ENCODE measurements at places on chromosomes 16 and 17. TPM values are rescaled to one million over a fixed set of nuclear protein-coding genes. Genes with fewer than 3 reads are reported as not detected.
A peak's percentile ranks its signal among the peaks of the same experiment; 100 is the strongest.

- peaks cover 44% of the 10 kb centered on the region for H3K36me3 ChIP-seq
- no peak for DNase-seq
- H3K27ac ChIP-seq, result no peak overlapping the region
Measured at GRCh38 chr17:37088913-37089312, 140.2 kb downstream of the AATF start.

- H3K27me3 ChIP-seq, result no peaks in the 10 kb centered on the region
- H3K36me3 ChIP-seq, result no peaks in the 10 kb centered on the region
- DNase-seq, result no peak
- H3K27ac ChIP-seq, result peak overlapping the region; percentile 77
Measured at GRCh38 chr17:17750881-17751280, 69.6 kb downstream of the RAI1 start.

GRCh38 chr17:1422885-1423284 is 22.9 kb upstream of the YWHAE start:
- peak overlapping the region; percentile 89 for H3K27ac ChIP-seq
- no peaks in the 10 kb centered on the region for H3K36me3 ChIP-seq
- H3K4me3 ChIP-seq, result no peak overlapping the region
- H3K4me1 ChIP-seq, result peaks cover 34% of the 10 kb centered on the region
- H3K27me3 ChIP-seq, result no peaks in the 10 kb centered on the region

DNA sequence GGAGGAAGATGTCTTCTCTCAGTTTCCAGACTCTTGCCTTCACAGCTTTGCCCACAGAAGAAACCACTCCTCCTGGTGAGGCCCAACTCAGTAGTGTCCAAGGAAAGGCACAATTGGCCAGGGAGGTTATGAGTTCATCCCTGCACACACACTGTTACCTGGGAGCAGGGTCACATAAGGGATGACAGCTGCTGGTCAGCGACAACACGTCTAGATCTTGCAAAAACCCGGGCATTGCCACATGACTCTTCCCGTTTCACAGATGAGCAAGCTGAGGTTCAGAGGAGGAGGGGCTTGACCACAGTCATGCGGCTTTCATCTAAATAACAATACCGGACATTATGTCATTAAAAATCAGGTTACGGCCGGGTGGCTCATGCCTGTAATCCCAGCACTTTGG is 186.0 kb downstream of the COPRS start:
- H3K36me3 ChIP-seq, result no peaks in the 10 kb centered on the region
- no peak overlapping the region for H3K27ac ChIP-seq
- no peaks in the 10 kb centered on the region for H3K27me3 ChIP-seq
- H3K4me1 ChIP-seq, result no peaks in the 10 kb centered on the region
- DNase-seq, result no peak

DNA sequence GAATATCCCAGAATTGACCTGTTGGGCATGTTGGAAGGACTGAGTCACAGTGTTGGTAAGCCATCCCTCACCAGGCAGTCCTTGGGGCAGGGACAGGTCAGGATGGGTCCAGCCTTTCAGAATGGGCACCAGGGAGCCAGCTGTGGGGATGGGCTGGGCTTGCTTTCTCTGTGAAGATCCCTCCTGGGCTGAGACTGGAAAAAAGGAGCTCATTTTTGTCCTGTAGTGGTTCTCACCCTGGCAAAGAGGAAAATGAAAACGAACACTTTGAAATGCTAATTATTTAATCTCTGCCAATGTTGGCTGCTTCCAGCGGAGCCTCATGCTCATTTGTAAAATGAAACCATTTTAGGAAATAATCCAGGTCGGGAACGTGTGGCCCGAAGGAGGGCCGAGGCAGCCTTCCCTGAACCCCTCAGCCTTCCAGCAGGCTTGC is 237.5 kb upstream of the SALL1 start:
- H3K4me3 ChIP-seq, result no peak overlapping the region
- no peaks in the 10 kb centered on the region for H3K27me3 ChIP-seq
- no peaks in the 10 kb centered on the region for H3K36me3 ChIP-seq
- DNase-seq, result no peak

DNA sequence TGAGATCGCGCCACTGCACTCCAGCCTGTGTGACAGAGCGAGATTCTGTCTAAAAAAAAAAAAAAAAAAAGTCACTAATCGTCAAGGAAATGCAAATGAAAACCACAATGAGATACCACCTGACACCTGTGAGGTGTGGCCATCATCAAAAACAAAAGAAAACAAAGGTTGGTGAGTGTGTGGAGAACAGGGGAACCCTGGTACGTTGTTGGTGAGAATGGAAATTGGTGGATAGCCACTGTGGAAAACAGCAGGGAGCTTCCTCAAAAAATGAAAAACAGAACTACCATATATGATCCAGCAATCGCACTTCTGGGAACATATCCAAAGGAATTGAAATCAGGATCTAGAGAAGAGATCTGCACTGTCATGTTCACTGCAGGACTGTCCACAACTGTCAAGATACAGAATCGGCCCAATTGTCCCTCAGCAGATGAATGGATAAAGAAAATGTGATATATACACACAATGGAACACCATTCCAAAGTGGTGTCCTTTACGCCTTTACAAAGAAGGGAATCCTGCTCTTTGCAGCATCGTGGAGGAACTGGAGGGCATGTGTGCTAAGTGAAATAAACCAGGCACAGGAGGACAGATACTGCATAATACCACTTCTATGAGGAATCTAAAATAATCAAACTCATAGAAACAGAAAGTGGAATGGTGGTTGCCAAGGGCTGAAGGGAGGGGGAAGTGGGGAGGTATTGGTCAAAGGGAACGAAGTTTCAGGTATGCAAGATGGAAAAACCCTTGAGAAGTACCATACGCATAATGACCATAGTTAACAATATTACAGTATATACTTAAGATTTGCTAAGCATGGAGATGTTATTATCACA is 63.5 kb upstream of the PLCG2 start:
- H3K4me3 ChIP-seq, result no peak overlapping the region
- no peak overlapping the region for H3K27ac ChIP-seq
- no peaks in the 10 kb centered on the region for H3K36me3 ChIP-seq
- no peaks in the 10 kb centered on the region for H3K27me3 ChIP-seq
- no peaks in the 10 kb centered on the region for H3K4me1 ChIP-seq

DNA sequence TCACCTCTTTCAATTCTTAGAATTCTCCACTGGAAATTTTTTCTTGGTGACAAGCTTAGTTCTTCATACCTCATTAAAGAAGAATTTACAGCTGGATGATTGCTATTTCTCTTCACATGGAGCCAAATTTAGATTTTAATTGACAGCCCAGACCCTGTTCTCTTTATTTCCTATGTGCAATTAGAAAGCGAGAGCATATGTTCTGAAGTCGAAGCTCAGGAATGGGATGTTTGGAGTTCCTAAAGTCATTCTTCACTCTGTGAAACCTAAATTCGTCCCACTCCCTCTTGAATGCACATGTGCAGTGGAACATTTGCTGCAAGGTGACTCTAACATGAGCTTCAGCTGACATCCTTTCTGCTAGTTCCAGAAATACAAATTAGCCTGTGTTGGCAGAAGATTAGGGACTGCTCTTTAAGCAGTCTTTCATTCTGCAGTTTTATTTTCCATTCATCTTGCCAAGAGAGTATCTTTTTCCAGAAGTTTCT is 129.3 kb upstream of the KCNJ16 start:
- no peaks in the 10 kb centered on the region for H3K27me3 ChIP-seq
- peaks cover 15% of the 10 kb centered on the region for H3K4me1 ChIP-seq

GRCh38 chr17:50018909-50019308 is 23.9 kb upstream of the DLX3 start:
- no peak overlapping the region for H3K4me3 ChIP-seq
- H3K36me3 ChIP-seq, result no peaks in the 10 kb centered on the region
- no peaks in the 10 kb centered on the region for H3K4me1 ChIP-seq
- no peak overlapping the region for H3K27ac ChIP-seq

DNA sequence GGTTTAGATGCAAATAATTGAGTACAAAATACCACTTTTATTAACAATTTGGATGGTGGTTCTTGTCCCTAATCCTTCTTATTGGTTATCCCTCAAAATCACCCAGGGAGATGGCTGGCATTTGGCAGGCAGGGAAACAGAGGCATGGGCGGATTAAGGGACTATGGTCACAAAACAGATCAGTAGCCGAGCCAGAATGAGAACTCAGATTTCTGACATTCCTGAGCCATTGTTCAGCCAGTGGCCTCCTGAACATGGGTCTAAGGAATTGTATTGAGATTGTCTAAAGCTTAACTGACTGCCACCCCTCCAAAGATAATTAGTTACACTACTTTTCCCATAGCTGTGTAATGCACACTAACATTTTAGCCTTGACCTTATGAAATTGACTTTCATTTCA is 88.4 kb downstream of the CHD9NB start:
- H3K27ac ChIP-seq, result no peak overlapping the region
- H3K4me1 ChIP-seq, result no peaks in the 10 kb centered on the region
- no peaks in the 10 kb centered on the region for H3K36me3 ChIP-seq
- H3K4me3 ChIP-seq, result no peak overlapping the region

Gene ATP2A1
- total RNA-seq, result 380 TPM

Gene CCL3
- not detected for total RNA-seq

DNA sequence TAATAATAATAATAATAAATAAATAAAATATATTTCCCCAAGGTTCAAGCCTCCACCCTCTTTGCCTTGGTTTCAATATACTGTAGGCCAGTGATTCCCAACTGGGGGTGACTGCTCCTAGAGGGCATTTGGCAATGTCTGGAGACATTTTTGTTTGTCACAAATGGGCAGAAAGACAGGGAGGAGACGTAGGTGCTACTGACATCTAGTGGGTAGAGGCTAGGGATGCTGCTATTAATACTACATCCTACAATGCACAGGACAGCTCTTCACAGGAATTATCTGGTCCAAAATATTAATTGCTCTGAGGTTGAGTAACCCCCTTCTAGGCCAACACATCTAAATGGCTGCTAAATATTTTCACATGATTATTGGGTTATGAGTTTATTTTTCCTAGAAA is 12.8 kb upstream of the PRR14 start:
- DNase-seq, result no peak
- no peaks in the 10 kb centered on the region for H3K36me3 ChIP-seq
- peaks cover 9% of the 10 kb centered on the region for H3K4me1 ChIP-seq
- H3K27ac ChIP-seq, result no peak overlapping the region
